ENCODE measurements at places on chromosomes 12 and 14.

- H3K27ac ChIP-seq, result peak overlapping the region; percentile 80
- H3K4me3 ChIP-seq, result peak overlapping the region; percentile 90
Measured at GRCh38 chr12:132142679-132143335, 1.3 kb downstream of the DDX51 start.

DNA sequence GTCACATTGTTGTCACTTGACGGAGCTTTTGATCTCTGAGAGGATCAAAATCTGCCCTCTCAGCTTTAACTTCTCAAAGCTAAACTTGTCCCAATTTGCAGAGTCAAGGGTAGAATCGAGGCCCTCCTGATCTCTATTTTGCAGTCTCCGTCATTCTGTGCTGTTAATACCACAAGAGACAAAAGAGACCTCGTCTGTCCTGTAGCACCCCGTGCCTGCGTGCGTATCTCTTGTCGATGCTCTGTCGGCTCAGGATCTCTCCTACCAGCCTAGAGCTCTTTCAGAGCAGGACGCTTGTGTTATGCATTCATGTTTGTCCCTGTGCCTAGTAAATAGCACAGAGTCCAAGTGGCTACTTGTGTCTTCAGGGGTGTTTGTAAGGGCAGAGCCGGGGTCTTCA, 5.1 kb downstream of the EVL start:
- peak overlapping the region; percentile 89 for H3K4me3 ChIP-seq
- no peaks in the 10 kb centered on the region for H3K27me3 ChIP-seq
- peaks cover 54% of the 10 kb centered on the region for H3K4me1 ChIP-seq
- H3K36me3 ChIP-seq, result peaks cover 85% of the 10 kb centered on the region

GRCh38 chr12:117742721-117743120, 226.1 kb downstream of the KSR2 start:
- H3K36me3 ChIP-seq, result no peaks in the 10 kb centered on the region
- H3K4me1 ChIP-seq, result no peaks in the 10 kb centered on the region
- no peak overlapping the region for H3K4me3 ChIP-seq

- peak overlapping the region; percentile 78 for H3K27ac ChIP-seq
- H3K27me3 ChIP-seq, result no peaks in the 10 kb centered on the region
- no peak for DNase-seq
- peaks cover 66% of the 10 kb centered on the region for H3K4me1 ChIP-seq
Measured at GRCh38 chr14:89629383-89629782, 212.3 kb upstream of the FOXN3 start.

DNA sequence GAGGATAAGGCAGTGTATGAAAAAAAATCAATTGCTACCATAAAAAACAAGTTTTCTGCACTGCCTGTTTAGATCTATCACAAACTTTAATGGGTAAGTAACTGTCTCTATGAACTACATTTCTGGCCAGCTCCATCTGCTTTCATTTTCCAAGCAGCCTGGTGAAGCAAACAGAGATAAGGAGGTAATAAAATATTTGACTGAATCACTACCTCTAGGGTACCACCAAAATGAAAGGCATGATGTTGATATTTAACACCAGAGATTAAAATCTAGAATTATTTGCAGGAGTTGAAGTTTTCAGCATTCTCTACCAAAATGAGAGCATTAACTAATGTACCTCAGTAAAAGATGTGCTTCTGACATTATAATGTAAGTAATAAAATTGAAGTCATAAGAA, 863.5 kb upstream of the MGAT4C start:
- H3K27me3 ChIP-seq, result no peaks in the 10 kb centered on the region
- H3K27ac ChIP-seq, result no peak overlapping the region
- no peak for DNase-seq
- no peak overlapping the region for H3K4me3 ChIP-seq
- no peaks in the 10 kb centered on the region for H3K36me3 ChIP-seq

- H3K27ac ChIP-seq, result no peak overlapping the region
- peaks cover 4% of the 10 kb centered on the region for H3K4me1 ChIP-seq
- no peaks in the 10 kb centered on the region for H3K27me3 ChIP-seq
- H3K36me3 ChIP-seq, result peaks cover 47% of the 10 kb centered on the region
- no peak overlapping the region for H3K4me3 ChIP-seq
Measured at GRCh38 chr14:31106768-31107167, 80.6 kb upstream of the STRN3 start.

GRCh38 chr14:97267509-97267908, 470.3 kb downstream of the VRK1 start:
- H3K4me1 ChIP-seq, result peaks cover 5% of the 10 kb centered on the region
- no peaks in the 10 kb centered on the region for H3K36me3 ChIP-seq
- DNase-seq, result no peak
- H3K4me3 ChIP-seq, result no peak overlapping the region

- DNase-seq, result no peak
- H3K36me3 ChIP-seq, result no peaks in the 10 kb centered on the region
- H3K4me3 ChIP-seq, result no peak overlapping the region
- no peaks in the 10 kb centered on the region for H3K27me3 ChIP-seq
- no peaks in the 10 kb centered on the region for H3K4me1 ChIP-seq
- H3K27ac ChIP-seq, result no peak overlapping the region
Measured at GRCh38 chr12:16136219-16136988, 141.1 kb downstream of the SLC15A5 start.

- no peak for DNase-seq
- H3K4me1 ChIP-seq, result peaks cover 6% of the 10 kb centered on the region
- no peak overlapping the region for H3K4me3 ChIP-seq
- peaks cover 1% of the 10 kb centered on the region for H3K27me3 ChIP-seq
- H3K27ac ChIP-seq, result peak overlapping the region; percentile 63
Measured at GRCh38 chr12:1812650-1813302, 7.6 kb upstream of the LRTM2 start.

Data from activated CD8-positive, alpha-beta T cell treated with anti-CD3 and anti-CD28 coated beads for 36 hours (primary cell).